ENCODE measurements at places on chromosomes 16 and 17.

- DNase-seq = no peak
Observed at GRCh38 chr17:76581515-76581914, 4.1 kb downstream of the ST6GALNAC2 start.

GRCh38 chr17:40846515-40847144, 20.4 kb downstream of the KRT12 start:
- no peak for DNase-seq

GRCh38 chr17:73265646-73266640, 4.3 kb upstream of the CPSF4L start:
- no peak for DNase-seq

- no peak for DNase-seq
Observed at GRCh38 chr16:58125041-58125440, 4.1 kb downstream of the CFAP20 start.

GRCh38 chr16:84791088-84791487, 28.7 kb upstream of the CRISPLD2 start:
- no peak for DNase-seq
